Ovary (tissue), 10 donors: ENCODE measurements at places on chromosomes 12 and 14. TPM values are rescaled to one million over a fixed set of nuclear protein-coding genes. Genes with fewer than 3 reads are reported as not detected.

- H3K36me3 ChIP-seq = no peaks in the 10 kb centered on the region
- no peak for DNase-seq
- peak overlapping the region; percentile 87 for H3K27ac ChIP-seq
- H3K4me3 ChIP-seq = peak overlapping the region; percentile 69
- peaks cover 16% of the 10 kb centered on the region for H3K4me1 ChIP-seq
Observed at GRCh38 chr14:88825078-88825458, 617 bp downstream of the TTC8 start.

GRCh38 chr12:59425798-59426197, 170.0 kb upstream of the SLC16A7 start:
- H3K27me3 ChIP-seq = no peaks in the 10 kb centered on the region
- no peak for DNase-seq
- no peaks in the 10 kb centered on the region for H3K36me3 ChIP-seq
- H3K4me1 ChIP-seq = no peaks in the 10 kb centered on the region

GRCh38 chr14:73842851-73843250, 8.8 kb upstream of the PTGR2 start:
- no peak overlapping the region for H3K27ac ChIP-seq
- H3K36me3 ChIP-seq = no peaks in the 10 kb centered on the region
- H3K27me3 ChIP-seq = no peaks in the 10 kb centered on the region
- no peaks in the 10 kb centered on the region for H3K4me1 ChIP-seq

- no peak overlapping the region for H3K4me3 ChIP-seq
- H3K4me1 ChIP-seq = no peaks in the 10 kb centered on the region
- H3K27ac ChIP-seq = no peak overlapping the region
- H3K27me3 ChIP-seq = no peaks in the 10 kb centered on the region
- no peak for DNase-seq
Observed at GRCh38 chr12:96431067-96431466, 30.8 kb upstream of the CDK17 start.

DNA sequence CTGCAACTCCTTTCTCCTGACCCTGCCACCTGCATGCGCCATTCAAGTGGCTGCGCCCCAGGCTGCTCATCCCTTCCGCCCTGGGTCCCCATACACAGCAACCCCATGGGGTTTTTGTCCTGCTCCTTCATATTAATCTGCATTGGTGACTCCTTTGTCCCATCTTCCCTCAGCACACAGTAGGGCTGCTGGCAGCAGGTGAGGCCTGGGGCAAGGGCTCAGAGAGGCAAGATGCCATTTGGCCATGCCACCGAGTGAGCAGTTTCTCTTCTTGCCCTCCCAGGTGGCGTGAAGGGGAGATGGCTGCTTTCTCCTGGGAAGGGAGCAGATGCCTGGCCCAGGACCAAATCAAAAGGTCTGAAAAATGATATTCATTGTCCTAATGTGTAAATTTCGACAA, 9.1 kb downstream of the RTL1 start:
- no peaks in the 10 kb centered on the region for H3K27me3 ChIP-seq
- H3K36me3 ChIP-seq = no peaks in the 10 kb centered on the region
- DNase-seq = peak; percentile 14
- peaks cover 1% of the 10 kb centered on the region for H3K4me1 ChIP-seq

Gene PLA2G1B
- polyA plus RNA-seq = 7.1 TPM

DNA sequence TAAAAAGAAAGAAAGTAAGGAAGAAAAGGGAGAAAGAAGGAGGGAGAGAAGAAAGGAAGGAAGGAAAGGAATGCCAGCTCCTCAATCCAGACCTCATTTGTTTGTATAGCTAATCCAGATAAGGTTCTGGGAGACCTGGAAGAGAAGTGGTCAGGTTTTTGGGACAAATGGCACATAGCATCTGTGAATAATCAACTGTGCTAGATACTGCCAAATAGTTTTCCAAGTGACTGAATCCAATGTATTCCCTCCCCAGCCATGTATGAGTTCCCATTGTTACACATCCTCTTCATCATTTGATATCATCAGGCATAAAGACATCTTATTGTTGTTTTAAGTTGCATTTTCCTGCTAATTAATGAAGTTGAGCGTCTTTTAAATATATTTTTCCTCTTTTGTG, 18.6 kb upstream of the PTGR2 start:
- DNase-seq = no peak
- no peak overlapping the region for H3K27ac ChIP-seq
- H3K27me3 ChIP-seq = no peaks in the 10 kb centered on the region
- no peak overlapping the region for H3K4me3 ChIP-seq
- H3K36me3 ChIP-seq = no peaks in the 10 kb centered on the region

- H3K27me3 ChIP-seq = no peaks in the 10 kb centered on the region
- no peak overlapping the region for H3K27ac ChIP-seq
- H3K36me3 ChIP-seq = no peaks in the 10 kb centered on the region
- H3K4me3 ChIP-seq = no peak overlapping the region
- no peaks in the 10 kb centered on the region for H3K4me1 ChIP-seq
- DNase-seq = no peak
Observed at GRCh38 chr12:115398311-115398781, 714.4 kb upstream of the TBX3 start.

- no peaks in the 10 kb centered on the region for H3K27me3 ChIP-seq
- no peak for DNase-seq
- H3K36me3 ChIP-seq = no peaks in the 10 kb centered on the region
- H3K27ac ChIP-seq = no peak overlapping the region
Observed at GRCh38 chr12:120666571-120667390, 20.2 kb upstream of the MLEC start.

GRCh38 chr12:27844366-27845090, 64.5 kb upstream of the MANSC4 start:
- no peaks in the 10 kb centered on the region for H3K36me3 ChIP-seq
- no peak overlapping the region for H3K4me3 ChIP-seq
- H3K4me1 ChIP-seq = no peaks in the 10 kb centered on the region

GRCh38 chr12:133235401-133236112, at the start of gene ANHX:
Gene ANHX (minus strand): TSS chr12:133235877. CDS start chr12:133234356, 1,521 bp downstream.
- H3K4me1 ChIP-seq = no peaks in the 10 kb centered on the region
- no peaks in the 10 kb centered on the region for H3K36me3 ChIP-seq
- no peak within 1 kb of the TSS for H3K27ac ChIP-seq
- DNase-seq = no peak
- no peaks in the 10 kb centered on the region for H3K27me3 ChIP-seq

Gene KRT72
- not detected for polyA plus RNA-seq

DNA sequence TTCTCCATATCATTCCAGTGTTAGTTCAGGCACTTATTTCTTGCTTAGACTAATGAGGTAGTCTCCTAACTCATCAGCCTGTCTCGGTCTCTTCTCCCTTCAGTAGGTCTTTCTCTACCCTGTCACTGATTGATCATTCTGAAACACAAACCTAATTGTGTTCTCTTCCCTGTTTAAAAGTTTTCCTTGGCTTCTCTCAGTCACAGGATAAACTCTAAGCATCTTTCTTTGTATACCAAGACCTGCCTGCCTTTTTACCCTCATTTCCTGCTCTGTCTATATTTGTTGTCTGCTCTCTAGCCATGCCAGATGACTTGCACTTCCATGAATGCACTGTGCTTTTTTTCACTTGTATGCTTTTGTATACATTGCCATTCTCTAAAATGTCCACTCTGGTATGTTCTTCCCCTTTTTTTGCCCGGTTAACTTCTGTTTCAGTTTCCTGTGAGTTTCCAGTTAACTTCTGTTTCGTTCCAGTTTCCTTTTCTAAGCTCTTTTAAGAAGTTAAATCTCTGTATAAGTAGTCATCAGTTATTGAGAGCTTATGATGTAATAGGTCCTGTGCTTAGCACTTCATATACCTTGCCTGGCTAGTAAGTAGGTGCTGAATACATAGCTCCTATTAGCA, 12.8 kb downstream of the DIP2B start:
- DNase-seq = no peak
- peaks cover 12% of the 10 kb centered on the region for H3K4me1 ChIP-seq
- no peaks in the 10 kb centered on the region for H3K36me3 ChIP-seq
- no peaks in the 10 kb centered on the region for H3K27me3 ChIP-seq
- no peak overlapping the region for H3K4me3 ChIP-seq
- no peak overlapping the region for H3K27ac ChIP-seq

DNA sequence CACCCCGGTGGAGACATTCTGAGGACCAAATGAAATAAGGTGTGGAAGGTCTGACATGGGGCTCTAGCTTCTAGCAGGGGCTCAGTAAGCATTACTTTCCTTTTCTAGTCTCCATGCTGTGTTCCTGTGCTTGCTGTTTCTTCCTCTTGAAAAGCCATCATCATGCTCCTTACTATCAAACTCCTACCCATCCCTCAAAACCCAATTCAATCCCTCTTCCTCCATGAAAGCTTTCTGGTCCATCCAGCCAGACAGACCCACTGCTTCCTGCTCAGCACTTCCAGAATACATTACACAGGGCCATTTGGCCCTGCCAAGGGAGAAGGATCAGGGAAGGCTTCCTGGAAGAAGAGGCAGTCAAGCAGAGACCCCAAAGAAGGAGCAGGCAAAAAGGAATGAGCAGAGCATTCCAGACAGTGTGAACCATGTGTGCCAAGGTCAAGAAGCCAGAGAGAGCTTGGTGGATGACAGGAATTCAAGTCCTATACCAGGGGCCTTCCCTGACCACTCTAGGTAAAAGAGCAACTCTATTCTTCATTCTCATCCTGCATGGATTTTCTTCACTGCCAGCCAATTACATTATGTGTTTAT, 59.5 kb downstream of the NUAK1 start:
- no peaks in the 10 kb centered on the region for H3K27me3 ChIP-seq
- H3K27ac ChIP-seq = no peak overlapping the region
- H3K4me1 ChIP-seq = peaks cover 11% of the 10 kb centered on the region
- H3K36me3 ChIP-seq = no peaks in the 10 kb centered on the region
- no peak for DNase-seq
- H3K4me3 ChIP-seq = no peak overlapping the region

Gene GPR84
- polyA plus RNA-seq = 0.42 TPM

GRCh38 chr14:21070610-21071224, 613 bp downstream of the ARHGEF40 start:
- no peaks in the 10 kb centered on the region for H3K36me3 ChIP-seq
- DNase-seq = peak; percentile 65
- peak overlapping the region; percentile 91 for H3K4me3 ChIP-seq
- H3K4me1 ChIP-seq = peaks cover 1% of the 10 kb centered on the region

Gene NTF3
- 10.2 TPM for polyA plus RNA-seq

Gene DTX1
- 2.1 TPM for polyA plus RNA-seq

DNA sequence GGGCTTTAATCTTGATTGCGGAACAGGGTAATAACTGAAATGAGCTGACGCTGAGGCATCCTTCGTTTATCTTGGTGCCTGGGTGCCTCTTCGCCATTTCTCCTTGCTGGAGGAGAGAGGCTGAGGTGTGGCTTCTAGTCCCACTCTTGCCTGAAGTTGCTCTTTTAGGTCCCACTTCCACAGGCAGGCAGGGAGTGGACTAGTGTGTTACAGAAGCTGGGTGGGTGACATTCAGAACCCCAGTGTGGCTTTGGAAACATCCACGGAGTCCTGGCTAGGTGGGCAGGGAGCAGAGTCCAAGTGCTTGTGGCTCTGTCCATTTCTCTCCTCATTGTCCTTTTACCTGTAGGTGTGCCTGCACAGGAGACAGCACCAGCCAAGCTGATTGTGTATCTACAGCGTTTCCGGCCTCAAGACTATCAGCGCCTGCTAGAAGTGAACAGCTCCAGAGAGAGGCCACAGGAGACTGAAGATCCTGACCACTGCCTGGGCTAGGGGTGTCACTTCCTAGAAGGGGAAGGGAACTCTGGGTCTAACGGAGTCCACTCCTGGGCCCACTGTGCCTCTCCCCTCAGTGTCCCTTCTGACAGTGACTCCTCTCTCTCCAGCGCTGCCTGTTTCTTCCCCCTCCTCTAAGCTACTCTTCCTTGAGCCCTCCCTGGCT, 2.4 kb downstream of the THTPA start:
- H3K27ac ChIP-seq = no peak overlapping the region
- no peak overlapping the region for H3K4me3 ChIP-seq
- no peaks in the 10 kb centered on the region for H3K27me3 ChIP-seq
- no peak for DNase-seq

DNA sequence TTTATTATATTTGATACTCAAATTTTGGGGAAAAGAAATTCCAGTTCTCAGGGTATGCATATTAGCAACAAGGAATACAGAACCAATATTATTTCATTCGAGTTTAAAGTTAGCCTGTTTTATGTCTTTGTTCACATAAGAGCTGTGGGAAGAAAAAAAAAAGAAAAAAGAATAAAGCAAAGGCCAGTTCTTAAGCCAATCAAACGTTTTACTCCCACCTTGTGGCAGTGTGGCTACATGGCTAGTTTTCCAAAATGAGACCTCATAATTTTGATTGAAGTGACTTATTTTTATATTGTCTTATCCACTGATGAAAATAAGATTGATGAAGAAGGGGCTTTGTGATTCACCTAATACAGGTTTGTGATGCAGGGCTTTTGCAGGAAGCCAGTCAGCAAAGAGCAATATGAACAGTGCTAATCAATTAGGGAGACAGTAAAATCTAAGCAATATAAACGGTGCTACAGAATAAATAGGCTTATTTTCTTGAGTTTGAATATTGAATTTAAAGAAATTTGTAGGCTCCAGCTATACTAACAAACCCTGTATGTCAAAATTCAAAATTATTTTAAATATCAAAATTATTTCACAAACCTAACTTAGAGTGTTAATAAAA, 624.1 kb upstream of the FOXG1 start:
- no peak for DNase-seq
- no peak overlapping the region for H3K27ac ChIP-seq

Gene TMCC3
- 9.6 TPM for polyA plus RNA-seq

GRCh38 chr14:20836668-20837338, 34.2 kb upstream of the RNASE1 start:
- no peak overlapping the region for H3K4me3 ChIP-seq
- H3K36me3 ChIP-seq = no peaks in the 10 kb centered on the region
- no peak for DNase-seq
- no peak overlapping the region for H3K27ac ChIP-seq

DNA sequence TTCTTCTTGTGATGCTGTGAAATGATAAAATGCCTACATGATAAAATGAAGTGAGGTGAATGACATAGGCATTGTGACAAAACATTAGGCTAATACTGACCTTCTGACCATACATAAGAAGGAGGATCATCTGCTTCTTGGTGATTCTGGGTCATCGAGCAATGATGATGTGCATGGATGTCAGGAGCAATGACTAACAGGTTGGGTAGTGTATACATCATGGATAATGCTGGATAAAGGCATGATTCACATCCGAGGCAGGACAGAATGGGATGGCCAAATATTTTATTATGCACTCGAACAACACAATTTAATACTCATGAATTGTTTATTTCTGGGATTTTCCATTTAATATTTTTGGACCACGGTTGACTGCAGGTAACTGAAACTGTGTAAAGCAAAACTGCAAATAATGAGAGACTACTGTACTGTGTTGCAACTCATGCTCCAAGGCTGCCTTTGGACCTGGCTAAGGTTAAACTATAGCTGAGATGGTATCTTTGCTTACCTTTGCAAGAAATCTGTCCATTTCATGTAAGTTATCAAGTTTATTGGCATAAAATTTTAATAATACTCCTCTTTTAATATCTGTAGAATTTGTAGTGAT, 7.6 kb upstream of the SLC25A21 start:
- no peaks in the 10 kb centered on the region for H3K27me3 ChIP-seq
- H3K36me3 ChIP-seq = no peaks in the 10 kb centered on the region
- no peak overlapping the region for H3K27ac ChIP-seq
- no peaks in the 10 kb centered on the region for H3K4me1 ChIP-seq

- no peaks in the 10 kb centered on the region for H3K27me3 ChIP-seq
- no peaks in the 10 kb centered on the region for H3K36me3 ChIP-seq
Observed at GRCh38 chr12:119770146-119770545, 102.2 kb downstream of the PRKAB1 start.

Gene LMBR1L
- 65.7 TPM for polyA plus RNA-seq

GRCh38 chr14:24818058-24818822, 184.2 kb upstream of the GZMB start:
- H3K27me3 ChIP-seq = no peaks in the 10 kb centered on the region
- no peak for DNase-seq
- no peak overlapping the region for H3K27ac ChIP-seq
- no peaks in the 10 kb centered on the region for H3K36me3 ChIP-seq

GRCh38 chr12:3684449-3685051, 68.4 kb downstream of the CRACR2A start:
- peaks cover 9% of the 10 kb centered on the region for H3K4me1 ChIP-seq
- H3K27ac ChIP-seq = no peak overlapping the region
- DNase-seq = peak; percentile 74
- no peaks in the 10 kb centered on the region for H3K27me3 ChIP-seq
- no peaks in the 10 kb centered on the region for H3K36me3 ChIP-seq
